ENCODE measurements at places on chromosomes 12 and 14. TPM values are rescaled to one million over a fixed set of nuclear protein-coding genes. Genes with fewer than 3 reads are reported as not detected.

DNA sequence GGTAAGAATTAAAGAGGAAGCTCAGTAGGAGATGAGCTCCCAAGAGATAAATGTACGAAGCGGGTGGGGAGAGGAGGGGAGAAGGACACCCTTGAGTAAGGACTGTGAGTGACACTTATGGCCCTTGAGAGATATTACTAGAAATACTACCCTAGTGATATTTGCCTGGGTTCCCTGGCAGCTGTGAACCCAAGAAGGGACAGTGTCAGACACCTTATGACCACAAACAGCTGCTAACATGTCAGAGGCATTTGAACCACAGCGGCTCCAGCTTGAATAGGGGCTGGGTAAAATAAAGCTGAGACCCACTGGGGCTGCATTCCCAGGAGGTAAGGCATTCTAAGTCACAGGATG is 19.6 kb upstream of the SLC6A12 start:
- DNase-seq, result no peak

DNA sequence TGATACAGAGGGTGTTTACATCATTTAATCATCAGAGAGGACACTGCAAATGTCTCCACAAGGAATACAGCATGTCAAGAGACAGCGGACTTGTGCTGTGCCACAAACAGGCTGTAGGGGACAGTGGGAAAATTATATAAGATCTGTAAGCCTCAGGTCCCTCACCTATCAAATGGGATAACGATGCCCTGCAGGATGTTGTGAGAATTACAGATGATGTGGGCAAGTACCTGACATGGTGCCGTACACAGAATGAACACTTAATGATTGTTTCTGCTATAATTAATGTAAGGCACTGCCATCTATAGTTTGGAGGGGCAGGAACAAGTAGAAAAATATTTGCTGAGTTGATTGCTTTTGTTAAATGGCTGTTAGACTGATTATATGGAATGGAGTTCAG is 81.9 kb upstream of the GTF2A1 start:
- DNase-seq, result no peak

GRCh38 chr12:66716522-66716921 is 37.6 kb upstream of the GRIP1 start:
- DNase-seq, result no peak

GRCh38 chr14:83164016-83164415 is 1630.4 kb upstream of the SEL1L start:
- DNase-seq, result no peak

Gene TOGARAM1
- total RNA-seq, result 6.3 TPM

- DNase-seq, result no peak
Measured at GRCh38 chr12:104342635-104343249, 39.2 kb downstream of the EID3 start.

DNA sequence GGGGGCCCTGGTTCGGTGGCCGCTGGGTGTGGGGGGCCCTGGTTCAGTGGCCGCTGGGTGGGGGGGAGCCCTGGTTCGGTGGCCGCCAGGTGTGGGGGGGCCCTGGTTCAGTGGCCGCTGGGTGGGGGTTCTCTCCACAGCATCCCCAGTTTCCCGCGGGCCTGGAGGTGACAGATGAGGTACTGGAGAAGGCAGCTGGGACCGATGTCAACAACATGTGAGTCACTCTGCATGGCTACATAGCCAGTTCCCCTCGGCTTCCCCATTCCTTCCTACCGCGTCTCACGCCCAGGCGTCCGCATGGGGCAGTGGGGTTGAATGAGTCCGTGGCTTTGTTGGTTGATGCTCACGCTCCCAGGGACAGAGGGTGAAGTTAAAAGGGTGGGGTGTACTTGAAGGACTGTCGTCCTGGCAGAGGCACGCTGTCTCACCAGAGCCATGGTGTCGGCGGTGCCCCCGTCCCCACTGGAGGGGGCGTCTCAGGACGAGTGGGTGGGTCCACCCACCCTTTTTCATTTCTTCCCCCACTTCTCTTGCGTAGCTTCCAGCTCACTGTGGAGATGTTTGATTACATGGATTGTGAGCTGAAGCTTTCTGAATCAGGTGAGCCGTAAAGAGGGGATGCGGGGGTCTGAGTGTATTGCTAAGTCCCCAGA is 15.6 kb downstream of the HIP1R start:
- no peak for DNase-seq

Gene SRRM4
- total RNA-seq, result not detected

Gene CARMIL3
- total RNA-seq, result 1.3 TPM

DNA sequence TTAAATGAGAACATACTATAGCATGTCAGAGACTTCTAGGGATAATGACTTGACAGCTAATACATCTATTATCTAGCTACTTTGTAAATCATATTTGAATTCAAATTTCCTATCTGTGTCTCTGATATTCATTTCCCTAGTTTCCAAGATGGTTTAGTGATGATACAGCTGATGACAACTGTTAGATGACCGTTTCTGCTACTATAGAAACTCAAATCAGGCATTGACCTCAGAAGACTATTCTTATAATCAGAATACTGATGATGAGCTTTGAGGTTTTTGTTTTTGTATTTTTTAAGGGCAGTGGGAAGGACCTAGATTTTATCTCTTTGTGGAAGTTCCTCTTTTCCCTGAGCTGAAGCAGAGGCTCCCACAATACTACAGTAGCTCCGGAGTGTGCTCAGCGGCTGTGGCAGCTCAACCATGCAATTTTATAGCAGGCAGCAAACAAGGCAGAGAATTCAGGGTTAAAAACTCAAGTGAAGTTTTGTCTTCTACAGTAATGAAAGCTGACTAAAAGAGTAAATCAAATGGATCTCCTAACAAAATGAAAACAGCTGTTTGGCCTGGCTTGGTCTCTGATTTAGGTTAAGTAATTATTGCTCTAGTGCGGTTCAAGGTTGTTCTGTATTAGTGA is 145.1 kb downstream of the SLC25A21 start:
- no peak for DNase-seq

- DNase-seq, result no peak
Measured at GRCh38 chr14:76729258-76729657, 32.0 kb upstream of the VASH1 start.

DNA sequence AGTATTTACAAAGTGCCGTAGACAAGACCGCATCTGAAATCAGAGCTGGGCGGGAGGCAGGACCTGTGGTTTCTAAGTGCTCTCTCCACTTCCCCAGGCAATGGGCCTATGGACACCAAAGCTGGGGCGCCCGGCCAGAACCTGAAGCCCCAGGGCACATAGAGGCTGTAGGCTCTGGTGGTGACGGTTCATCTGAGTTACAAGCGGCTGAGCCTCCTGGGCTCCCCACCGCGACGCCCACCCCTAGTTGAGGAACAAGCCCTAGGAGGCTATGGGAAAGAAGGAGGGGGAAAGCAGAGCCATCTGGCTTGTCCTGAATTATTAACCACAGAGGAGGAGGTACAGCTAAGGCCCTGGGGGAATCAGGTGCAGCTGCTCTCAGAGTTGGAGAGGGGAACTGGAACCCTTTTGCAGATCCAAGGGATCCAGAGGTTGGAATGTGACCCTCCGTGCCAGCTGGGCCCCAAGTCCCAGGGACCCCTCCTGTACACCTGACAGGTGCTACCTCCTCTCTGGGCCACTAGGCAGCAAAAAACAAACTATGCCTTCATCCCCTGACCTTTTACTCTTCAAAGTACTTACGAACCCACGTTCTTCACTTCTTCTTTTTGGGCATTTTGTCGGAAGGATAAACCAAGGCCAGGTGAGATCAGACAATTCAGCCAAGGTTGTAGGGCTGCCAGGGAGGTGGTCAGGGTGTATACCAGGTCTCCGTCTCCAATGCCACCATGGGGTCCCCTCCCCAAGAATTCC is 77.2 kb downstream of the ARL6IP4 start:
- no peak for DNase-seq

GRCh38 chr14:105256292-105256960 is 8.1 kb downstream of the BTBD6 start:
- DNase-seq, result no peak

- DNase-seq, result no peak
Measured at GRCh38 chr12:92261692-92262091, 116.0 kb upstream of the BTG1 start.

DNA sequence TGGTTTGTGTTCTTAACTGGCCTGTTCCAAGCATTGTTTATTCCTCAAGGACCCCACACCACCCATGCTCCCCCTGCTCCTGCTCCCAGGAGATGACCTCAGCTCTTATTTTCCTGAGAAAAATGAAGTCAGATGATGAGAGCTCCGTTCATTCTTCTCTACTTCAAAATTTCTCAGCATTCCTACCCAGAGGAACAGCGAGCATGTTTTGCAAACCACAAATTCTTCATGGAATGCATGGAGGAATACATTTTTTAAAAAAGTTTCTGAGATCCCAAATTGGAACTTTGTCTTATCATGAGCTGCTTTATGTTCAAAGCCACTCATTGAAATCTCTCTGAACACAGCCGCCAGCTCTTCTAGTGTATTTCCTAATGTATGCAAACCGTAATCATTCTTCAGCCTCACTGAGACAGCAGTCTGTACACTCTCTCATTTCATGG is 44.9 kb downstream of the SYNE2 start:
- DNase-seq, result no peak

Gene PRIMA1
- total RNA-seq, result not detected

Gene SAV1
- 15.6 TPM for total RNA-seq

- no peak for DNase-seq
Measured at GRCh38 chr14:75969126-75969525, 12.7 kb downstream of the TGFB3 start.
